Activated B cell treated with CpG ODN at 0.5 μM for 24 hours (primary cell): ENCODE measurements at places on chromosomes 12 and 14. TPM values are rescaled to one million over a fixed set of nuclear protein-coding genes. Genes with fewer than 3 reads are reported as not detected.
A peak's percentile ranks its signal among the peaks of the same experiment; 100 is the strongest.

Gene SNW1
- 88.2 and 89.3 TPM in 2 replicates for total RNA-seq

Gene MARK3
- total RNA-seq: 97.1 and 110 TPM in 2 replicates

Gene P3H3
- total RNA-seq: not detected in 2 replicates

Gene NPAS3
- total RNA-seq: not detected in 2 replicates

Gene COX8C
- not detected in 2 replicates for total RNA-seq

Gene ANKRD33
- total RNA-seq: not detected in 2 replicates

GRCh38 chr14:70803321-70804310, 5.7 kb downstream of the MAP3K9 start:
- peak overlapping the region; percentile 35 for H3K4me3 ChIP-seq
- no peak for DNase-seq
- no peaks in the 10 kb centered on the region for H3K27me3 ChIP-seq
- H3K27ac ChIP-seq: peak overlapping the region; percentile 86

DNA sequence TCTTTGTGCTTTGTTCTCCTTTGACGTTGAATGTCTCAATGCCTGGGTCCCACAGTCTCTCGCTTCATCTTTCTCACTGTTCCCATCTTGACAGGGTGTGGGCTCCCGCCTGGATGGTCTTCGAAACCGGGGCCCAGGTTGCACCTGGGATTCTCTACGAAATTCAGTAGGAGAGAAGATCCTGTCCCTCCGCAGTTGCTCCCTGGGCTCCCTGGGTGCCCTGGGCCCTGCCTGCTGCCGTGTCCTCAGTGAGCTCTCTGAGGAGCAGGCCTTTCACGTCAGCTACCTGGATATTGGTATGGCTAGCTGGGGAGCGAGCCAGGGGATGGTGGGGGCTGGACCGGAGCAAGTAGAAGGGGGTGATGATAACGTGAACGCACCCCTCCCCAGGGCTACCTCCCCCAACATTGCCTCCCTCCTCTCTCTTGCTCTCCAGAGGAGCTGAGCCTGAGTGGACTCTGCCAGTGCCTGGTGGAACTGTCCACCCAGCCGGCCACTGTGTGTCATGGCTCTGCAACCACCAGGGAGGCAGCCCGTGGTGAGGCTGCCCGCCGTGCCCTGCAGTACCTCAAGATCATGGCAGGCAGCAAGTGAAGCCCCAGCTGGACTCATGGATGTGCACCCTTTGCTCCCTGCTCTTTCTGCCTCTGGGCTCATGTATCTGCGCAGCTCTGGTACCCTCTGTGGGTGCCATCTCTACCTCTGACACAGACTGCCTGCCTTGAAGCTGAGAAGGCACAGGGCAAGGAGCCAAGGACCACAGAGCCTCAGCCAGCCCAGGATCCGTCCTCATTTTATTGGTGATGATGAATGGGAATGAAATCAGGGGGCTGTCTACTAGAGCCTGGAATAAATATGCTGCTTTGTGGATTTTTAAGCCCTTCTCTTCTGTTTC, 1.5 kb downstream of the NPFF start:
- H3K27me3 ChIP-seq: no peaks in the 10 kb centered on the region
- H3K4me3 ChIP-seq: no peak overlapping the region
- peaks cover 29% of the 10 kb centered on the region for H3K36me3 ChIP-seq

- no peaks in the 10 kb centered on the region for H3K4me1 ChIP-seq
- DNase-seq: no peak
- no peak overlapping the region for H3K4me3 ChIP-seq
- no peaks in the 10 kb centered on the region for H3K27me3 ChIP-seq
Measured at GRCh38 chr14:74207943-74208342, 31.3 kb upstream of the VSX2 start.

- H3K27ac ChIP-seq: no peak overlapping the region
- no peak for DNase-seq
- H3K27me3 ChIP-seq: peaks cover 45% of the 10 kb centered on the region
- no peaks in the 10 kb centered on the region for H3K36me3 ChIP-seq
Measured at GRCh38 chr12:54298904-54299303, 1.9 kb downstream of the NFE2 start.

GRCh38 chr12:69657376-69658137, 41.5 kb downstream of the BEST3 start:
- no peaks in the 10 kb centered on the region for H3K4me1 ChIP-seq
- no peak overlapping the region for H3K4me3 ChIP-seq
- H3K27me3 ChIP-seq: peaks cover 6% of the 10 kb centered on the region
- DNase-seq: no peak

GRCh38 chr12:61538951-61539350, 721.3 kb upstream of the USP15 start:
- H3K27ac ChIP-seq: no peak overlapping the region
- no peaks in the 10 kb centered on the region for H3K36me3 ChIP-seq
- no peaks in the 10 kb centered on the region for H3K4me1 ChIP-seq
- DNase-seq: no peak
- H3K27me3 ChIP-seq: no peaks in the 10 kb centered on the region

DNA sequence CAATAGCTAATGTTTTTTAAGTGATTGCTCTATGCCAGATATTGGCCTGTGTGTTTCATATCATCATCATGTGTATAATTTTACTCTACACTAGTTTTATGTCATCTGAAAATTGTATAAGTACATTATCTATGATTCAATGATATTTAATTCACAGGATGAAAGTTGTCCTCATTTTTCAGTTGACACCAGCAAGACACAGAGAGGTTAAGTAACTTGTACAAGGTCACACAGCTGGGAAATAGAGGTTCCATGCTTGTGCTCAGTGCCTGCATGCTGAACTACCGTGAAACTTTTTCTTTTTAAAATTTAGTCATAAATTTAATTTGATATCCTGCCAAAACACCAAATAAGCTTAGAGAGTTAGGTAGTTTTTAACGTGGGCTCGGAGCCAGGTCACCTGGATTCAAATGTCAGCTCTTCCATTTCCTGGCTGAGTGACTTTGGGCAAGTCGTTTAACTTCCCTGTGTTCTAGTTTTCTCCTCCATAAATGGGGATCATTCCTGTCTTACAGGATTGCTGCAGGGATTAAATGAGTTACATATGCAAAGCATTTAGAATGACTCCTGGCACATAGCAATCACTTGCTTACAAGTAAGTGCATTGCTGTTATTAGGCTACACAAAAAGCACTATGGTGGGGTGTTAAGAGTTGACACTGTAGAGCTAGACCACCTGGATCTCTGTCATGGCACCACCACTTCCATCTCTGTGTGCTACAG, 183.9 kb downstream of the ETV6 start:
- peaks cover 10% of the 10 kb centered on the region for H3K36me3 ChIP-seq
- H3K4me1 ChIP-seq: peaks cover 59% of the 10 kb centered on the region
- H3K4me3 ChIP-seq: no peak overlapping the region
- H3K27ac ChIP-seq: peak overlapping the region; percentile 75

DNA sequence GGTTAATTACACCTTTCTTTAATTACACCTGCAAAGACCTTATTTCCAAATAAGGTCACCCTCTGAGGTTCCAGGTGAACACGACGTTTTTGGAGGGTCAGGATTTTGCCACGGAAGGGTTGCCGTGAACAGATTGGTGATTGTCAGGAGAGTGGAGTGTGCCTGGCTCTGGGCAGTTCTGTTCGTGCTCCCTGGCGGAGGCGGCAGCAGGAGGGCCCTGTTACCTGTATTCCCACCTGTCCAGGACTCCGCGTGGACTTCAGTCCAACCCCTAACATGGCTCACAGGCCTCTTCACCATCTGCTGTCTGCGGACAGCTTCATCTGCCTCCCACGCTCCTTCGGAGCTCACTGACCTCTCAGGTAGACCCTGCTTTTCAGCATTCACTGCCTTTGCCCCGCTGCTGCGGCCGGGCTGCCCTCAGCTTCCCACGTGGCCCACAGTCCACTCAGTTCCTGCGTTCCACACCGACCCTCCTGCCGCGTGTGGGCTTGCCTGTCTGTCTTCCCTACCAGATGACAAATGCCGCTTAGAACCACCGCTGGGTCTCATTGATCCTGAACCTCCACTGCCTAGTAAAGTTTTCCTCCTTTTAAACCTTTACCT, 187.5 kb upstream of the DIO3 start:
- no peak for DNase-seq
- no peak overlapping the region for H3K27ac ChIP-seq
- H3K4me1 ChIP-seq: no peaks in the 10 kb centered on the region
- H3K4me3 ChIP-seq: no peak overlapping the region
- H3K27me3 ChIP-seq: peaks cover 8% of the 10 kb centered on the region

DNA sequence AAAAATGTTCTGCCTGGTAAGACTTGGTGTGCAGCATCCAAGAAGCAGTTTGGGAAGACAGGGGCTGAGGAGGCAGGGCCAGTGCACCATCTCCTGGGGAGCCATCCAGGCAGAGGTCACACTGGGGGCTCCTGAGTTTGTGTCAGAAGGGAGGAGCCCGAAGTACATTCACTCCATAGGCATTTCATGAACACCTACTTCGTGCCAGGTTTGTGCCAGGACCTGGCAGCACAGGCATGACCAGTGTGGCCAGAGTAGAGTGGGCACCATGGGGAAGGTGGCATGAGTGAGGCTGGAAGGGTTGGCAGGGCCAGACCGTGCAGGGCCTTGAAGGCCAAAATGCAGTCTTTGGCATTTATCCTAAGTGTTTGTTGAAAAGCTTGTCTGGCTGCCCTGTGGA, 86.5 kb upstream of the RIN3 start:
- no peak overlapping the region for H3K27ac ChIP-seq
- H3K4me1 ChIP-seq: peaks cover 9% of the 10 kb centered on the region
- H3K36me3 ChIP-seq: no peaks in the 10 kb centered on the region
- peaks cover 5% of the 10 kb centered on the region for H3K27me3 ChIP-seq
- H3K4me3 ChIP-seq: no peak overlapping the region

DNA sequence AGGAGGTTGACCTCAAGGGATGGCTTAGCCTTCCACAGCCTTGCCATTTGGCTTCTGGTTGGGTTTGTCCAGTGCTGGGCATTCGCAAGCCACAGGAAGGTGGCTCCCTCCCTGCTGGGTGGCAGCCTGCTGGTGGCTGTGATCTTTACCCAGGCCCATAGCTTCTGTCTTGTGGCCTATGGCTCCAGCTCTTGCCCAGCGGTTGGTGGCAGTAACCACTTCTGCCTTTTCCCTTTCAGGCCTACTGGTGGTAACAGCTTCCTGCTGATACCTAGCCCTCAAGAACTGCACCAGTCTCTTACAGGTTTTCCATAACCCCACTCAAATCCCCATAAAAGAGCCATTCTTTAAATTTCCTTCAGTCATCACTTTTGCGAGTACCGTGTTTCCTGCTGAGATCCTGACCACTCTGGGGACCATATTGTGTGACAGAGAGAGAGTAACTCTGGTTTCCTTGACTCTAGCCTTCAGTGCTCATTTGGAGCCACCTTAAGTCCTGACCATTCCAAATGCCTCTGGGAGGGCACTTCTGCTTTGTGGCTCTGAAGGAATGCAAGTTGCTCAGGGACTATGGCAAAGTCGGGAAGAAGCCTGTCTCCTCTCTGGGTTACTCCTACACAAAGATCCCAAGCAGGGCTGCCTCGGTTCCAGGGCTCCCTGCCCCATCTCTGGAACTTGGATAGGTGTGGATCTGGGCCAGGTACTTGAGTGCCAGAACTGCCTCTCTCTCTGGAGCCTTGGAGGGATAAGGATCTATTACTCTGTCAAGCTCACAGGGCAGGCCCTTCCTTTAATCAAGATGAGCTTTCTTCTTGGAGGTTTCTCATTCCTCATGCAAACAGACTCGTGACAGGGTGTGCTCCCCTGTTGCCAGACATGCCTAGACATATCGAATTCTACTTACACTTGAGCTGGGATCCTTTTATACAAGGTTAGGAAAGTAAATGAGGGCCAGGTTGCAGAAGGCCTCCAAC, 2.9 kb upstream of the NYNRIN start:
- H3K27ac ChIP-seq: no peak overlapping the region
- peaks cover 21% of the 10 kb centered on the region for H3K27me3 ChIP-seq
- H3K4me1 ChIP-seq: peaks cover 11% of the 10 kb centered on the region
- DNase-seq: no peak

- no peaks in the 10 kb centered on the region for H3K36me3 ChIP-seq
- no peaks in the 10 kb centered on the region for H3K27me3 ChIP-seq
- H3K4me1 ChIP-seq: no peaks in the 10 kb centered on the region
- no peak for DNase-seq
Measured at GRCh38 chr12:16358878-16359277, 11.4 kb downstream of the MGST1 start.

DNA sequence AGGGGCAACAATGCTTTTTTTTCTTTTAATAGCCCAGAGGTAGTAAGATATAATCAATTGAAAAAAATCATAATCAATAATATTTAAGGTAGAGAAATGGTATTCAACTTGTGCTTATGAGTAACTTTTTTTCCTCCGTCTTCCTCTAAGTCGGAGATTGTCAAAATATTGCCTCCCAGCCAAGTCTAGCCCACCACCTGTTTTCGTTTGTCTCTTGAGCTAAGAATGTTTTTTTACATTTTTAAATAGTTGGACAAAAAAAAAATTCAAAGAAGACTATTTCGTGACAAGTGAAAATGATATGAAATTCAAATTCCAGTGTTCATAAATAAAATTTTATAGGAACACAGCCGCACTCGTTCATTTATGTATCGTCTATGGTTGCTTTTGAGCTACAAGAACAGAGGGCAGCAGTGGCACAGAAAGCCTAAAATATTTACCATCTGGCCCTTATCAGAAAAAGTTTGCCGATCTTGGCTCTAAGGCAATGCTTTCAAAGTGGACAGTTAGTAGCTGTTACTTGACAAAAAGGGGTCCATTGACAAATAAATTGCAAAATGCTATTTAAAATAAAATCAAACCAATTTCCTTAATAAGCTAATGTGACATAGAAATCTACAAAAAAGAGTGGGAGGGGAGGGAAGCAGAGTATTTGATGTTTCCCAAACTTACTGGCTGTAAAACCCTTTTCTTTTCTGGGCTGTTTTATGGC, 40.8 kb upstream of the MAX start:
- H3K4me3 ChIP-seq: no peak overlapping the region
- no peaks in the 10 kb centered on the region for H3K36me3 ChIP-seq
- DNase-seq: no peak
- no peak overlapping the region for H3K27ac ChIP-seq
- peaks cover 18% of the 10 kb centered on the region for H3K27me3 ChIP-seq

DNA sequence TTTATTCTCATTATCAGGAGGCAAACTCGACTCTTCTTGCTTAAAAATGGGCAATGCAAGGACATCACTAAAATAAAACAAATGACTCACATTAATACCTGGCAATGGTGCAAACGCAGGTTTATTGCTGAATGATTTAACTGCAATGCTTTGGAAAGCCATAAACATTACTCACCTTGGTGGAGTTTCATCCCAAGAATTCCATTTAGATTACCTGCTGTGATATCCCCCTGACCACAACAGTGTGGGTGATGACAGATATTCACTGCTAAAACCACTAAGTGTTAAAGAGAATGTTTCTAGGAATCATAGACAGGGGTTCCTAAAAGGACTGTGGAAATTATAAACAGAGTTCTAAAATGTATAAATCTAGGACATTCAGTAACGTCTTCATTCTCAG, 35.3 kb upstream of the CSRNP2 start:
- peaks cover 38% of the 10 kb centered on the region for H3K36me3 ChIP-seq
- H3K27me3 ChIP-seq: no peaks in the 10 kb centered on the region
- H3K4me3 ChIP-seq: no peak overlapping the region
- DNase-seq: no peak
- no peak overlapping the region for H3K27ac ChIP-seq

- H3K4me1 ChIP-seq: peaks cover 11% of the 10 kb centered on the region
Measured at GRCh38 chr14:104935026-104935650, 10.5 kb downstream of the PLD4 start.

- peaks cover 37% of the 10 kb centered on the region for H3K27me3 ChIP-seq
- no peak for DNase-seq
- peaks cover 42% of the 10 kb centered on the region for H3K4me1 ChIP-seq
- no peaks in the 10 kb centered on the region for H3K36me3 ChIP-seq
Measured at GRCh38 chr12:48980953-48981756, 3.0 kb downstream of the WNT1 start.
